ENCODE measurements at places on chromosomes 2 and 18.

GRCh38 chr2:25380586-25381375 is 39.1 kb upstream of the DNMT3A start:
- no peak for DNase-seq

DNA sequence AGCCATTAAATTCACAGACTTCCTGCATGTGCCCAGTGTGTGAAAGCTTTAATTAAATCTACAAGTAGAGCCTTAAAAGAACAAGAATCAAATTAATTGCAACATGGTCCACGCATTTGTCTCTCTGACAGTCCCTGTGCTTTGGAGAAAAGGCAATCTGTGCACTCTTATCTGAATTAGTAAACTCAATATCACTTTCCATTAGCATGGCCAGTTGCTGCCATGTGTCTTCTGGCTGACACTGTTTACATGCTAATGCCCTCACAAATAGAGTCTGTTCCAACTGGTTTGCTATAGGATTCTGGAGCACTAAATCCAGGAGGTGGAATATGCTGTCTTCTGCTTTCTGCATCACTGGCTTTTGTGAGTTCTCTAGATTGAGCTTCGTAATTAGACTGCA is 434.5 kb upstream of the RAB12 start:
- DNase-seq, result no peak

- DNase-seq, result no peak
Observed at GRCh38 chr2:98508709-98509066, 64.0 kb downstream of the INPP4A start.

GRCh38 chr18:944440-944839 is 39.8 kb downstream of the ADCYAP1 start:
- no peak for DNase-seq

DNA sequence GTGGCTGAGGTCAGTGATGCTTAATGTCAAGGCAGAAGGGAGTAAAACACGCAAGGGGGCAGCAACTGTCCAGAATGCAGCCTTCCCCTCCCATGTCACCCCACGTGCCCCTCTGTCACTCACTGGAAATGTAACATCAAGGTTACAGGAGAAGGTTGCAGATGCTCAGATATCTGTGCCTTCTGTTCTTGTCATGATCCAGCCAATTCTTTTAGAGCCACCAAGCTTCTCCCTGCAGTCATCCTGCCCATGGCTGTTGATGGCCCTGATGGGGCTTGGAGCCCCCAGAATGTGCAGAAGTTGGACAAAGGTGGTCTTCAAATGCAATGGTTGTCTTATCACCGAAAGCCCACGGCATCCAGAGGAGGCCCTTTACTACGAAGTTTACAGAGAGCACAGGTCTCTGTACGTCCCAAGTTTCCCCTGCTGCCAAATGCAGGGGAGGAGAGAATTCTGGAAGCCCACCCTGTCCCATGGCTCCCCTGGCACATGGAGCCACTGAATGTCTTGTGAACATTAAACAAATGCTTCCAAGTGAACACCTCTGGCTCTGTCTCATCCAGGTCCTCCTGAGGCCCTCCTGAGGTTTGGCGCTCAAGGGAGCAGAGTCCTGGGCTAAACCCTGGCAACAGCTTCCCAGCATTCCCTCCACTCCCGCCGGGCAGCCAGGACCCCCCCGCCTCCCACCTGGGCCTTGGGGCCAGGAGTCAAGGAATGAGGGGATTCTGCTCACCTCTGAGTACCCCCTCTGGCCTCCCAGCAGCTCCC is 4.5 kb upstream of the GPR55 start:
- no peak for DNase-seq

GRCh38 chr2:202488671-202489070 is 112.5 kb downstream of the BMPR2 start:
- no peak for DNase-seq

- no peak for DNase-seq
Observed at GRCh38 chr2:3266925-3267867, 110.4 kb downstream of the EIPR1 start.

- no peak for DNase-seq
Observed at GRCh38 chr2:229475778-229476177, 204.7 kb upstream of the PID1 start.

GRCh38 chr2:47086571-47086970 is 68.5 kb downstream of the STPG4 start:
- DNase-seq, result no peak

DNA sequence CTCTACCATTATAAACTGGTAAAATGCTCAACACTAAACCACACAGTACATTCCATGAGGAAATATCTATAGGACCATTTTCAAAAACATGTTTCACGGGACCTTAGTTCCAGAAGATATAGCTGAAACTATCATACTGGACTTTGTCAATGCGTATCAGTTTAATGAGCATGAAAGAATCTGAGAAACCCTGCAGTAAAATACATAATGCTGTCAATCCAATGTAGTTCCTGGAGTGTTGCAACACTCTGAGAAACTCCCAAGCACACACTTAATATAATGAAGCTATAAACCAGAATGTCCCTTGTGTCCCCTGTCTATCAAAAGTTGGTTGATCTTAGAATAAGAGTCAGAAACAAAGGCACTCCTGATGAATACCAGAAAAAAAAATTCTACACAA is 16.2 kb downstream of the IWS1 start:
- no peak for DNase-seq

GRCh38 chr18:32280911-32281310 is 91.1 kb downstream of the MEP1B start:
- DNase-seq, result no peak

DNA sequence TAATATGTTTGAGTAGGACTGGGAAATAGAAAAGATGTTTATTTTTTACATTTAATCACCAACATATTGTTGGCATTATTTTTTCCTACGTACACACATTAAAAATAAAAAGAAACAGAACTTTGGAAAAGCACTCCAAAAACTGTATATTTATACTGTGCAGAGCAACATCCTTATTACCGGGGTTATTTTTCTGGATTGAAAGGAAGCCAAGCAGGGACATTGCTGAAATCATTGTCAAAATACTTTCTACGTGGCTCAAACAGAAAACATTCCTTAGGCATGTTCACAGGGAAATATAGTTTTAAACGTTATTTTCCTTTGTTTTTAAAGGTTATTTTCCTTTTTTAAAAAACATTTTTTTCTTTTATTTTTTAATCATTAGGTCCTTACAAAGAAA is 315.0 kb upstream of the SMIM21 start:
- DNase-seq, result no peak

DNA sequence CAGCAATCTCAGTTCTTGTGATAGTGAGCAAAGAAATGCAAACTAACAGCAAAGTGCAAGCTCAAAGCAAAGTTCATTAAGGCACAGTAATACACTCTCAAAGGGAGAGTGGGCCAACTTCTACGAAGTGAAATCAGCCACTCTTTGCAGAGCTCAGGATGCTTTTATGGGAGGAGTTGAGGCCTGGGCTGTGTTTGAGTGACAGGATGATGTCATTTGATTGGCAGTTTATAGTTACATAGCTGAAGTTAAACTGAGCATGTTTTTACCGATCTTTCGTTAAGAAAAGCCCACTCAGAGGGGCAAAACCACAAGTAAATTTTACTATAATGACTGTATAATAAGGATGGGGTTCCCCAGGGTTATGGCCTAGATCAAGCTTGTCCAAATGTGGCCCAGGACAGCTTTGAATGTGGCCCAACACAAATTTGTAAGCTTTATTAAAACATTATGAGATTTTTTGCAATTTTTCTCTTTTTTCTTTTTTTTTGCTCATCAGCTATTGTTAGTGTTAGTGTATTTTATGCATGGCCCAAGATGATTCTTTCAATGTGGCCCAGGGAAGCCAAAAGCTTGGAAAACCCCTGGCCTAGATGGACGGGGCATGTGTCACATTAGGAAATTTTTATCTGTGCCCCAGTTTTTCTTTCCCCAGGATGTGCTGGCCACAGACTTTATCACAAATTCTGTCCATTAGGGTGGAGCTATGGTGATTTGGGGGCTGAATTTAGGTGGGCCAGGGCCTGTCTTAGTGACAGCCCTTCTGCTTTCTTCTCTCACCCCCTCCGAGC is 8.3 kb upstream of the DNAH7 start:
- DNase-seq, result no peak

Data from globus pallidus (tissue), 1 donor.